ENCODE measurements at places on chromosomes 12 and 14. TPM values are rescaled to one million over a fixed set of nuclear protein-coding genes. Genes with fewer than 3 reads are reported as not detected.
A peak's percentile ranks its signal among the peaks of the same experiment; 100 is the strongest.

NANOG gene
- not detected for polyA plus RNA-seq

GRCh38 chr14:105060751-105061427 lies 4.3 kb downstream of the GPR132 start:
- DNase-seq, result peak; percentile 31

DNA sequence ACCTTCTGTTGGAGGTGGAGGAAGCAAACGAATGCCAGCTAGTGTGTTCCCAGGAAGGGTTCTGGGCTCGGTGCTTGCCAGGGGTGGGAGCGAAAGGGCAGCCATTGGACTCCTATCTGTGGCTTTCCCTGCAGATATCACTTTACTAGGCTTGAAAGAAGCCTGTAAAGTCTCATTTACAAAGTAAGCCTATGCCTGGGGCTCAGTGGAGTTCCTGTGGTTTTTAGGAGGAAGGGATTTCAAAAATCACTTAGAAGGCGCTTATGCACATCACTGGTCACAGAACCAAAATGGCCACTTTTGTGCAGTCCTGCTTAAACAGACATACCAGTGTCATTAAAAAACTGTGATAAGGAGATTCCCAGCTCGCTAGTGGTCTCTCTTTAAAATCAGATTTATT lies 22.7 kb downstream of the CLMN start:
- DNase-seq, result peak; percentile 1

DNA sequence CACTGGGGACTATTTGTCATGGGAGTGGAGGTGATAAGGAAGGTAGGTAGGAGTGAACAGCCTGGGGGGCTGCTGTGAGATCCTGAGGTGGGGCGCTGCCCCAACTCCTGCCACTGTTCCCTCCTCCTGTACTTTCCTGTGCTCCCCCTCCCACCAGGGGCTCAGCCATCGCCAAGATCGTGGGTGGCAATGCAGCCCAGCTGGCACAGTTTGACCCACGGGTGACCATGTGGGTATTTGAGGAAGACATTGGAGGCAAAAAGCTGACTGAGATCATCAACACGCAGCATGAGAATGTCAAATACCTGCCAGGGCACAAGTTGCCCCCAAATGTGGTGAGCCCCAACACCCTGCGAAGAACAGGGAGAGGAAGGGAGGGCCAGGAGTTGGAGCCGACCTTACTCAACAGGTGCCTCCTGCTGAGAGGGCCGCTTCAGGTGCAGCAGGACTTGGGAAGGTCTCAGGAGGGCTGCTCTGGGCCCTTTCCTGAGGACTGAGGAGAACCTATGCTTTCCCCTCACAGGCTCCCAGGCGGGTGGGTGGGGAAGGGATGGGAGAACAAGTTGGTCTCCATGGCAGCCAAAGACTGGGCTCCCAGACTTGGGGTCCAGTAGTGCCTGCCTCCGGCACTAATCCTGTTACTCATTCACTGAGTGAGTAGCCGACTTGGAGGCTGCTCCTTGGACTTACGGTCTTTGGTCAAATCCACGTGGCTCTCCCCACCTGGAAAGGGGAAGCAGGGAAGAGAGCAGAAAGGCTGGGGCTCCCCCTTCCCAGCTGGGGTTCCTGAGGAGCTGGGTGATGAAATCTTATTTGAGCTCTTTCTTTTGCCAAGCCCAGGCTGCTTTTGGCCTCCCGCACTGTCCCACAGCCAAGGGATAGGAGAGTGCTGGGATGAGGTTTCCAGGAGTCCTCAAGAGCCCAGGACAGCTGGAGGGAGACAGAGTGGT lies 884 bp downstream of the GPD1 start:
- DNase-seq, result peak; percentile 65

DNA sequence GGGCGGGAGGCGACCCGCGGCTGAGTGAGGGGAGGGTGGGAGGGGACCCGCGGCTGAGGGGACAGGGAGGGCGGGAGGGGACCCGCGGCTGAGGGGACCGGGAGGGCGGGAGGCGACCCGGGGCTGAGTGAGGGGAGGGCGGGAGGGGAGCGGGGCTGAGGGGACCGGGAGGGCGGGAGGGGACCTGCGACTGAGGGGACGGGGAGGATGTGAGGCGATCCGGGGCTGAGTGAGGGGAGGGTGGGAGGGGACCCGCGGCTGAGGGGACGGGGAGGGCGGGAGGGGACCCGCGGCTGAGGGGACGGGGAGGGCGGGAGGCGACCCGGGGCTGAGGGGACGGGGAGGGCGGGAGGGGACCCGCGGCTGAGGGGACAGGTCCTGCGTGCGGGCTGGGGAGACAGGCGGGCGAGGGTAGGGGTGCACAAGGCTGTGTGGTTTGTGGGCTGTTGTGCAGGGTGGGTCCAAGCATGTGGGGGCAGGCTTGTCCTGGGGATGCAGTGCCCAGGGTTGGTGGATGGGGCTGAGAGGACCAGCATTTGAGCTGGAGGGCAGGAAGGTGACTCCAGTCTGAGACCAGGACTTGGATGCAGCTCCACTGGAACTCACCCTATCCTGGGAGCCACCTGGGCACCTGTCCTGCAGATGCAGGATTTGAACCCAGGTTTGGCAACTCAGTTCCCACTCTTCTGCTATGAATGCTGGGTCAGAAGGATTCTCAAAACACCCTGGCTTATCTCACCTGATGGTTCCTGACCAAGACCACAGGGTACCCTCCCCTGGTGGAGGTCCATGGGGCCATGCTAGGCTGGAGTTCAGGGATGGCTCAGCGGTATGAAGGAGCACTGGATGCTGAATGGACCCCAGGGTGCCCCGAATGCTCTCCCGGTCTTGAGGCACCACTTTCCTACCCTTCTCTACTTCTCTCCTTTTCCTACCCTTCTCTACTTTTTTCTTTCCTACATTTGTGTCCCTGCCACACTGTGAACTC lies 9.4 kb downstream of the PLD4 start:
- no peak for DNase-seq

GRCh38 chr14:37167151-37168047 lies 5.0 kb downstream of the SLC25A21 start:
- DNase-seq, result no peak

C12orf54 gene
- polyA plus RNA-seq, result not detected

DNA sequence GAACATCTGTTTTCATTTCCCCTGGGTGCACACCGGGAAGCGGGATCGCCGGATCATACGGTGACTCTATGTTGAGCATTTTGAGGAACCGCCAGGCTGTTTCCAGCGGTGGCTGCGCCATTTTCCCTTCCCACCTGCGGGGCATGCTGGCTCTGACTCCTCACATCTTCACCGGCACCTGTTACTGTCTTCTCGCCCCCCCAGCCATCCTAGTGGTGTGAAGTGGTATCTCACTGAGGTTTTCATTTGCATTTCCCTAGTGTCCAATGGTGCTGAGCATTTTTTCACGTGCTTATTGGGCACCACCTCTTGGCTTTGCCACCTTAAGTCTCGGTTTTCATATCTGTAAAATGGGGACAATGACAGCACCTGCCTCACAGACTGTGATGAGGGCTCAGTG lies 44.1 kb upstream of the EML1 start:
- DNase-seq, result no peak

DNA sequence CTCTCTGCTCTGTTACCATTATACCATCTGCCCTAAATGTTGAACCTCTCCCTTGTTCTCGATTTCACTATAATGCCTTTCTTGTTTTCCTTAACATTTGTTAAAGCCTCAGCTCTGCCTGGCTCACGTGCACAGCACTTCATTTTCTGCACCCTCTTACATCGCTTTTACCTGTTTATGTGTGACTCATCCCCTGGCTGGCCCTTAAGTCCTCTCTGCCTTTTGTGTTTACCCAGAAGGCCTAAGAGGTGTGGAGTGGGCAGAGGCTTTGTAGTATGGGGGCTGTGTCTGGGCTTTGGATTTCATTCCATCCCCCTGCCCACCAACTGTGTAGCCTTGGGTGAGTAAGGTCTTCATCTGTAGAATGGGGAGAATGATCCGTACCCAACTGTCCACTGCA lies 36.5 kb downstream of the UBE3B start:
- DNase-seq, result no peak

GRCh38 chr14:82641050-82641540 lies 1107.4 kb upstream of the SEL1L start:
- no peak for DNase-seq

BCAT1 gene
- 1.3 TPM for polyA plus RNA-seq

DNA sequence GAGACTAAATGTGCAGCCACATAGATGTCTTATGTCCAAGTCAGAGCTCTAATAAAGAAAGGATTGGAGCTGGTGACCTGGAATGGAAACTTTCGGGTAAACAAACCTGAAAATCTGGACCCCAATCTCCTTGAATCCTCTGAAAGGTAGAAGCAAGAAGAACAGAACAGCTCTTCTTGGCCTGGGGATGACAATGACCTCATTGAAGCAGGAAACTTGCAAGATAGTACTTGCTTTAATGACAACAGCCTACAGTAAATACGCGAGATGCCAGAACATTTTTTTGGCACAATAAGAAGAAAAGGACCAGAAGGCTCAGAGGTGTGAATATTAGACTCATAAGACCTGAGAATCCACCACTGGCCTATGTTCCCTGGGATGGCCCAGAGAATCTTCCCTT lies 4.1 kb upstream of the PRIMA1 start:
- no peak for DNase-seq

GRCh38 chr14:67553547-67553946 lies 20.5 kb downstream of the PLEKHH1 start:
- no peak for DNase-seq

DNA sequence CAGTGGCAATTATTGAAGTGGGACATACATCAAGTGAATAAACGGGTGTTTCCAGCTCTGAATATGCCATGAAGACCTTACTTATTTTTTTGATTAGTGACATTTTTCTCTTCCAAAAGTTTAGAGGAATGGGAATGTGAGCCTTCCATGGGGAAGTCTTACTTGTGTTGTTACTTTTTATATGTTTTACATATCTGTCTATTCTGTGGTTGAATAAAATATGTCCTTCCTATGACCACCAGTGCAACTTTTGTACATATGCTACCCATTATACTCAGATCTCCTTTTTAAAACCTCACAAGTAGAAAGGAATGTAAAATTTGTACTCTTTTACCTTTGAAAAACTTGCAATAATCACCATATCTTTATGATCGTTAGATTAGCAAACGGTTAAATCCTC lies 132.7 kb downstream of the MSRB3 start:
- DNase-seq, result no peak

MAGOHB gene
- polyA plus RNA-seq, result 31.7 TPM

- no peak for DNase-seq
Measured at GRCh38 chr12:90908465-90908864, 46.5 kb downstream of the CCER1 start.

- DNase-seq, result no peak
Measured at GRCh38 chr14:68473794-68474193, 319.1 kb downstream of the ZFP36L1 start.

GRCh38 chr12:102067574-102068258 lies 5.9 kb upstream of the WASHC3 start:
- no peak for DNase-seq

TAS2R14 gene
- polyA plus RNA-seq, result 0.75 TPM

- no peak for DNase-seq
Measured at GRCh38 chr12:22322091-22322490, 12.4 kb downstream of the ST8SIA1 start.

CARMIL3 gene
- polyA plus RNA-seq, result 1.5 TPM

PTHLH gene
- not detected for polyA plus RNA-seq

KICS2 gene
- polyA plus RNA-seq, result 5.6 TPM

DNA sequence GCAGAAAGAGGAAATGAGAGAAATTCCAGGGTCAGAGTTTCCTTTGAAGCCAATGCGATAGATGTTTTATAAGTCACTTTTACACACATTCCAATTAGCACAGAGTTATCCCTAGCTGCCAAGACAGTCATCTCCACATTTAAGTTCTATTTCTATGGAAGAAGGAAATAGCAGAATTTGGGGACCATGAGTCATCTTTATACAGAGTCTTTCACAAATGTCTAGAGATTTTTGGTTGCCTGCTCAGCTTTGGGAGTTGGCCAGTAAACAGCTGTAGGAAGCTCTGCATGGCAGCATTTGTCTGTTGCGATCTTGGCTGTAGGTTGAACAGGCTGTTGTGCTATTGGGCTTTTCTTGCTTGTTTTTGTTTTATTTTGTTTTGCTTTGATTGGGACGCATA lies 884.3 kb downstream of the GALC start:
- no peak for DNase-seq

DNA sequence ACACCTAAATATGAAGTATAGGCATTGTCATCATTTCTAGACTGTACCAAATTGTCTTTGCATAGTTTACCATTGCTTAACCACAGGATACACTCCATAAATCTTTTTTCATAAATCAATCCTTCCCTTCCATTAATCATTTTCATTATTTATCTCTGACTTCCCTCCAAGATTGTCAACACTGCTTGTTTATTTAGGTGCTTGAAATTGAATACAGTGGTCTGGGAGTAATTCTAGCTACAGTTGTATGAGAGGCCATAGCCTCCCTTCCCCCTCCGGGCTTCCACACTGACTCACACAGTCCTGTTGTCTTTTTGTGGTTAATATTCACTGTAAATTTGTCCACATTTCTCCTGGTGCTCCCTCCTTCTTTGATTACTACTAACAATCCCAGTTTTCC lies 114.2 kb upstream of the ARID2 start:
- peak; percentile 88 for DNase-seq

DNA sequence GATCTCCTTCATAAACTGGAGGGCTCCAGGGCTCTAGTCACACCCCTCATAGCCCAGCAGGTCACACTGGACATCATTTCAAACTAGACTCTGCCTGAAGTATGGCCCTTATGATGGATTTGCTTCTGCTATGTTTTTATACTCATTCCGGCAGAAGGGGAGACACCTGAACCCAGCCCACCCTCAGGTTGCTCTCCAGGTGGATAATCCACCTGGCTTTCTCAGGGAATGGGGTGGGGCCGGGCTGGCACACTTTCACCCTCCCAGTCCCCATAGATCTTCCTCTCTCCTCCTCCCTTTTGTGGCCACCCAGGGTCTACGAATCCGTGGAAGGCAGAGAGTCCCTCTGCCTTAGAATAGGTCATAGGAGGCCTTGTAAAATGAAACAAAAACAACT lies 9.8 kb upstream of the KRT73 start:
- DNase-seq, result no peak

- DNase-seq, result no peak
Measured at GRCh38 chr14:77475432-77476115, 17.7 kb downstream of the AHSA1 start.

CBX5 gene
- polyA plus RNA-seq, result 15.0 TPM

DNA sequence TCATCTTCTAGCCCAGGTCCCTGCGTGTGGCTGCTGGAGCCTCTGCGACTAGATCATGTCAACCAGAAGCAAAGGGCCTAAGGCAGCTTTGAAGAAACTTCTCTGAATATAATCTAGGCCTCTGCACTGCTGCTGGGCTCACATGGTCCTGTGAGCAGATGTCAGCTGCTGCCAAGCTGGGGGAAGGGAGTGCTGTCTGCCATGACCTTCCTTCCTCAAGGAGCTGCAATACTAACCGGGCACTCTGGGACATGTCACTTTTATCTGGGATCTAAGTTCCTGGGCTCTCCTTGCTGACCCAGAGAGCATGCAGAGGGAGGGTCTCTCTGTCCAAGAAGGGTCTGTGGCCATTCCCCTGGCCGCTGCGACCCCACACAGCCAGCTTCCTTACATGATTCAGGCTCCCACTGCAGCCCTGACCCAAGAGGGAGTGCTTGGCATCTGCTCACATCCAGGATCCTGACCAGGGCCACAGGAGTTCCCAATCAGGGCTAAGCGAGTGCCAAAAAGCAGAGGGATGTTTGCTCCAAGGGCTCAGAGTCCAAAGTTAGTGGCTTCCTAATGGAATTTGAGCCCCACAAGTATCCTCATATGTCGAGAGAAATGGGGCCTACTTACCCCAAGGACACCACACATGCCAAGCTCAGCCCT lies 74.0 kb downstream of the PLEKHG3 start:
- no peak for DNase-seq

LRFN5 gene
- polyA plus RNA-seq, result 2.4 TPM

All from kidney (tissue), 22 donors.